Stimulated activated CD8-positive, alpha-beta memory T cell treated with anti-CD3 and anti-CD28 coated beads, Interleukin-7, amount 100 ng/mL, for 4 hours (primary cell): ENCODE measurements at places on chromosomes 6 and 20.

DNA sequence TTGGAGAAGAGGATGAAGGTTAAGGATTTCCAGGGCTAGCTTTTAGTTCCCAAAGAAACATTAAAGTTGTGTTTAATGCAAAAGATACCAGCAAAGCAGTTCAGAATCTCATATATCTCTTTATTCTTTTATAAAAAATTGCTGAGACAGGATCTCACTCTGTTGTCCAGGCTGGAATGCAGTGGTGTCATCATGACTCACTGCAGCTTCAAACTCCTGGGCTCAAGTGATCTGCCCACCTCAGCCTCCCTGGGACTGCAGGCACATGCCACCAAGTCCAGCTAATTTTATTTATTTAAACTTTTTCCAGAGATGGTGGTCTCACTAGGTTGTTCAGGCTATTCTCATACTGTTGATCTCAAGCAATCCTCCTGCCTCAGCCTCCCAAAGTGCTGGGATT lies 41.1 kb upstream of the CAP2 start:
- DNase-seq: no peak

- no peak for DNase-seq
Observed at GRCh38 chr6:84872996-84873723, 108.8 kb upstream of the TBX18 start.

DNA sequence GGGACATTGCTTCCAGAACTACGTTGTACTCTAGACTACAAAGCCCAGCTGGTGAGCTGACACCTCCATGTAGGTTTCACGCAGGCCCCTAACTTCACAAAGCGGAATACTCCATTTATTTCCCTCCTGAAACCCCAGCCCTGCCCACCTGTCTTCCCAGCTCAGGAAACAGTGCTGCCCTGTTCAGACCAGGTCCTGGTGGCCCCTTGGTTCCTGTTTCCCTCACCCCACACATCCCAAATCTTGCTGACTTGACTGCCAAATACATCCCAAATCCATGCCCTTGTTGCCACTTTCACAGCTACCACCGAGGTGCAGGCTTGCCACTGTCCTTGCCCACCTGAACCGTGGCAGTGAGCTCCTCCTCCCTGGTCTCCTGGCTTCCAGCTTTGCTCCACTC lies 113.1 kb upstream of the PTPN1 start:
- no peak for DNase-seq

- no peak for DNase-seq
Observed at GRCh38 chr6:46453216-46453615, 38.0 kb downstream of the RCAN2 start.

- DNase-seq: no peak
Observed at GRCh38 chr6:83062225-83062624, 3.4 kb downstream of the UBE3D start.

GRCh38 chr6:33578588-33579011 lies 1.5 kb downstream of the BAK1 start:
- peak; percentile 32 for DNase-seq

DNA sequence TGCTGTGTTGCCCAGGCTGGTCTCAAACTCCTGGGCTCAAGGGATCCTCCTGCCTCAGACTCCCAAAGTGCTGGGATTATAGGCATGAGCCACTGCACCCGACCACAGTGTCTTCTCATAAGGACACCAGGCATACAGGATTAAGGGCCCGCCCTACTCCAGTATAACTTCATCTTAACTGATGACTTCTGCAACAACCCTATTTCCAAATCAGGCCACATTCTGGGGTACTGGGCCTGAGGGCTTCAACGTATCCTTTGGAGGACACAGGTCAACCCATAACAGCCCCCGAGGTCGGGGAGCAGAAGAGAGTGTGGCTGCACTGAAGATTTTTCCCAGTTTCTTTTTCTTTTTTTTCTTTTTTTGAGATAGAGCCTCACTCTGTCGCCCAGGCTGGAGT lies 39.7 kb downstream of the SUN5 start:
- DNase-seq: no peak

DNA sequence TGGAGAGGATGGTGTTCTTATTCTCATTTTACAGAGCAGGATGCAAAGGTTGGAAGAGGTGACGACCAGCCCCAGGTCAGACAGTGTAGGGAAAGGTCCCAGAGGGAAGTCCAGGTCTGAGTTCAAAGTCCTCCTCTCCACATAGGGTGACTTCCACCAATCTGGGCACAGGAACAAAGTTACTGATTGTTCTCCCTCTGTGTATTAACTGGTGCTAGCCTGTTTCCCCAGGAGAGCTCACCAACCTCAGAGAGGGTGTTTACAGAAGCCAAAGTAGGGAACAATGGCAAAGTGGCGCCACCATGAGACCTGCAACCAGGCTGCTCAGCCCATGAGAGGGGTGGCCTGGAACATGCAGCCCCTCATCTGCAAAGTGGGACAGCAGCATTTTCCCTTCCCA lies 16.8 kb upstream of the SIRPB1 start:
- DNase-seq: no peak
